ENCODE measurements at places on chromosomes 4 and X. TPM values are rescaled to one million over a fixed set of nuclear protein-coding genes. Genes with fewer than 3 reads are reported as not detected.
A peak's percentile ranks its signal among the peaks of the same experiment; 100 is the strongest.

GRCh38 chr4:67820903-67821302 is 62.9 kb downstream of the TMPRSS11D start:
- H3K4me1 ChIP-seq: no peaks in the 10 kb centered on the region
- H3K4me3 ChIP-seq: no peak overlapping the region
- no peaks in the 10 kb centered on the region for H3K27me3 ChIP-seq
- no peaks in the 10 kb centered on the region for H3K36me3 ChIP-seq
- DNase-seq: no peak

- H3K4me1 ChIP-seq: no peaks in the 10 kb centered on the region
- H3K27ac ChIP-seq: no peak overlapping the region
- H3K4me3 ChIP-seq: no peak overlapping the region
- no peak for DNase-seq
These were observed 1395.7 kb downstream of the PCDH18 start for GRCh38 chr4:136136601-136137000.

GRCh38 chr4:55733932-55734331 is 85.7 kb upstream of the EXOC1L start:
- H3K27me3 ChIP-seq: no peaks in the 10 kb centered on the region
- no peak overlapping the region for H3K4me3 ChIP-seq
- DNase-seq: peak; percentile 37

- H3K27me3 ChIP-seq: no peaks in the 10 kb centered on the region
- no peaks in the 10 kb centered on the region for H3K36me3 ChIP-seq
- H3K27ac ChIP-seq: no peak overlapping the region
- H3K4me3 ChIP-seq: no peak overlapping the region
These were observed 93.6 kb downstream of the LIMCH1 start for GRCh38 chr4:41631523-41631922.

- no peaks in the 10 kb centered on the region for H3K27me3 ChIP-seq
- no peak overlapping the region for H3K4me3 ChIP-seq
- no peaks in the 10 kb centered on the region for H3K36me3 ChIP-seq
- peaks cover 17% of the 10 kb centered on the region for H3K4me1 ChIP-seq
These were observed 195.4 kb downstream of the SOWAHB start for GRCh38 chr4:76702440-76703122.

GRCh38 chr4:99207911-99208718 is 10.9 kb downstream of the ADH6 start:
- DNase-seq: no peak
- no peak overlapping the region for H3K27ac ChIP-seq
- no peak overlapping the region for H3K4me3 ChIP-seq
- H3K27me3 ChIP-seq: no peaks in the 10 kb centered on the region

GRCh38 chr4:10099499-10100325 is 16.9 kb downstream of the WDR1 start:
- peaks cover 92% of the 10 kb centered on the region for H3K4me1 ChIP-seq
- peaks cover 4% of the 10 kb centered on the region for H3K36me3 ChIP-seq
- no peaks in the 10 kb centered on the region for H3K27me3 ChIP-seq
- no peak overlapping the region for H3K4me3 ChIP-seq
- no peak for DNase-seq

DNA sequence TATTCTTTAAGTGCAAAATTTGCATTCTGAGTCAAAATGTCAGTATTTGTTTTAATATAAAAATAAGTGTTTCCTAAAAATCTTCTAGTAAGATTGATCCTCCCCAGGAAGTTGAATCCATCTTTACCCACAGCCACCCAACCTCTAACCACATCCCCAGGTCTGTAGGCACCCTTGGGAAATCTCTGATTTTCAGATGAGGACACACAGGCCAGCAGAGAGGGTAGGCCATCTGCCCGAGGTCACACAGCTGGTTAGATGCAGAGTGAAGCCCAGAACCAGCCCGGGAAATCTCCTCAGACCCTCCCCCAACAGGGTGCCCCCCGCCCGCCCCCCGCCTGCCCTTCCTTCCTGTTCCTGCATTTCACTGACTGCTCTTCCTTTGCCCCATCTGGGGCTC is 277.5 kb downstream of the FBXW7 start:
- H3K36me3 ChIP-seq: no peaks in the 10 kb centered on the region
- no peaks in the 10 kb centered on the region for H3K4me1 ChIP-seq
- no peak overlapping the region for H3K4me3 ChIP-seq
- H3K27me3 ChIP-seq: no peaks in the 10 kb centered on the region

- H3K27me3 ChIP-seq: no peaks in the 10 kb centered on the region
- no peaks in the 10 kb centered on the region for H3K36me3 ChIP-seq
- H3K4me3 ChIP-seq: no peak overlapping the region
- DNase-seq: no peak
These were observed 245.5 kb upstream of the TLL1 start for GRCh38 chr4:165627548-165627947.

GRCh38 chrX:63514569-63515080 is 163.5 kb upstream of the SPIN4 start:
- no peaks in the 10 kb centered on the region for H3K4me1 ChIP-seq
- no peak overlapping the region for H3K27ac ChIP-seq
- no peaks in the 10 kb centered on the region for H3K36me3 ChIP-seq
- H3K4me3 ChIP-seq: no peak overlapping the region
- no peaks in the 10 kb centered on the region for H3K27me3 ChIP-seq

GRCh38 chrX:103531002-103531401 is 11.7 kb upstream of the RAB40A start:
- no peak for DNase-seq
- no peak overlapping the region for H3K4me3 ChIP-seq
- H3K4me1 ChIP-seq: no peaks in the 10 kb centered on the region
- H3K27me3 ChIP-seq: peaks cover 16% of the 10 kb centered on the region

- no peaks in the 10 kb centered on the region for H3K27me3 ChIP-seq
- no peak overlapping the region for H3K27ac ChIP-seq
- no peak overlapping the region for H3K4me3 ChIP-seq
- peak; percentile 47 for DNase-seq
- peaks cover 13% of the 10 kb centered on the region for H3K4me1 ChIP-seq
- H3K36me3 ChIP-seq: no peaks in the 10 kb centered on the region
These were observed 181.1 kb upstream of the WDFY3 start for GRCh38 chr4:85147481-85148076.

DNA sequence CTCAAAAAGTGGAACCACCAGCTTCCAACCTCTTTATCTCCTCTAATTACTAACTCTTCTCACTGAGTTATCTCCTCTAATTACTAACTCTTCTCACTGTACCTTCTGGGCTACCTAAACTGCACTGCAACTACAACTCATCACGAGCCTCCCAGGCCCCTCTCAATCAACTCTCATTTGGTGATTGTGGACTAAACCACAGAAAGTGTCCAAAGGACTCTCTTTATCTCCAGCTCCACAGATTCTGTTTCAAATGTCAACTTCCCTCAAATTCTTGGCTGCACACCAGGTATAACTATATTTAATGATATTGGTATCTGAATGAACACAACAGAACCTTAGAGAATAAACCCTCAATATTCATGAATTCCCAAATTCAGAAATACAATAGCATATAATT is 182.9 kb downstream of the MAML3 start:
- H3K36me3 ChIP-seq: no peaks in the 10 kb centered on the region
- no peak overlapping the region for H3K4me3 ChIP-seq
- DNase-seq: no peak
- no peak overlapping the region for H3K27ac ChIP-seq
- peaks cover 58% of the 10 kb centered on the region for H3K4me1 ChIP-seq
- H3K27me3 ChIP-seq: no peaks in the 10 kb centered on the region

GRCh38 chrX:134633832-134634231 is 24.4 kb downstream of the PLAC1 start:
- H3K4me1 ChIP-seq: no peaks in the 10 kb centered on the region
- no peak overlapping the region for H3K4me3 ChIP-seq
- no peak overlapping the region for H3K27ac ChIP-seq
- no peaks in the 10 kb centered on the region for H3K27me3 ChIP-seq

- no peaks in the 10 kb centered on the region for H3K27me3 ChIP-seq
- H3K27ac ChIP-seq: peak overlapping the region; percentile 19
- no peaks in the 10 kb centered on the region for H3K36me3 ChIP-seq
- no peak for DNase-seq
These were observed 121.1 kb upstream of the FAM9C start for GRCh38 chrX:13165266-13166189.

Gene PDCL2
- total RNA-seq: not detected

Gene CT45A3
- not detected for total RNA-seq

Gene USP17L26
- total RNA-seq: not detected

Gene RBMX
- 203 TPM for total RNA-seq

Gene ELF4
- total RNA-seq: 8.8 TPM

Gene TLR10
- total RNA-seq: not detected

Gene NPFFR2
- not detected for total RNA-seq

Gene FAM193A
- 35.4 TPM for total RNA-seq
